Nephron progenitor cell (in vitro differentiated cells): ENCODE measurements at places on chromosomes 11 and 22.

DNA sequence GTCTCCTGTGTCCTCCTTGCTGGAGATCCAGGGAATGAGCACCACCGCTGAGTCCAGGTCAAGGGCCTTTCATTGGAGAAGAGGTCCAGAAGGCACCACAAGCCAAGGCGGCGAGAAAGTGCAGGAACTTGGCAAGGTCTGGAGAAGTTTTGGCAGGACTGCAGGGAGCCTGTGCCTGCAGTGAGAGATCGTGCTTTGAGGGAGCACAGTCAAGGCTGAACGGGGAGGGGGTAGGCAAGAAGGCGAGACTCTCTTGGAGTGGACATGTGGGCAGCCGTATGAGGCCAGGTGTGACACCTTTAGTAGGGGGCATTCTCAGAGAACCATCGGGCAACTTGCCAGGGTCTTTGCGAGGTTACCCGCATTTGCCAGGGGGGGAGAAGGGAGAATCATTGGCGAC is 30.5 kb downstream of the LRRC10B start:
- DNase-seq: no peak

DNA sequence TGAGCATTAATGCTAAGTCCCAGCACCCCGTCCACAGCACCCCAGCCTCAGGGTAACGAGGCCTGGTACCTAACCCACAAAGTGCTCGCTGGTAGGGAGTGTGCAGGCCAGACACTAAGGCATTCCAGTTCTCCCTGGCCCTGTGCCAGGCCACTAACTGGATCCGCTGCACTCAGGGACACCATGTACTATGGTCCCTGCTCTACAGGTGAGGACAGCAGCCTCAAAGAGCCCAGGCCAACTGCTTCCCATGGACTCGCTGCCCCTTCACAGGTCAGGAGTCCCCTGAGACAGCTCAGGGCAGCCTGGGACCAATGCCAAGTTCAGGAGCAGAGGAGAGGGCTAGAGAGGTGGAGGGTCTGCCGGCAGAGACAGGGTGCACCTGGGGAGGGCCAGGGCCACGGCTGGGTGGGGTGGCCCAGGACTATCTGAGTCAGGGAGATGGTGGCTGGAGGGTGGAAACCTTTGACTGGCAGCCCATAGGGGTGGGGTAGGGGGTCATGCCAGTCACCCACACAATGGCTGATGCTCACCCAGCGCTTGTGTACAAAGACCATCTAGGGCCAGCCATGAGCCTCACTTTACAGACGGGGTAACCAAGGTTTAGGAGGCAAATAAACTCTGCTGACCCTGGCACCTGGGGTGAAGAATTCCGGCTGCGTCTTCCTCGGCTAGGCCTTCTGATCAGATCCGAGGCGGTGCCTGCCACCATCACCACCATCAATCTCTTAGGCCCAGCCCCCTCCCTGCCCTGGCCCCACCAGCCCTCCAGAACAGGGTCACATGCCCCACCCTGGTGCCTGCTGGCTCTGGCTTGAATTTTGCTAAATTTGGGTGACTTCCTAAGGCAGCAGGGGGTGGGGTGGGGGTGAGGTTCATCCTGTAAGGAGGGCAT is 5.6 kb downstream of the OSBPL5 start:
- no peak for DNase-seq

- peak; percentile 18 for DNase-seq
Observed at GRCh38 chr11:35549787-35550186, 24.4 kb upstream of the PAMR1 start.

DNA sequence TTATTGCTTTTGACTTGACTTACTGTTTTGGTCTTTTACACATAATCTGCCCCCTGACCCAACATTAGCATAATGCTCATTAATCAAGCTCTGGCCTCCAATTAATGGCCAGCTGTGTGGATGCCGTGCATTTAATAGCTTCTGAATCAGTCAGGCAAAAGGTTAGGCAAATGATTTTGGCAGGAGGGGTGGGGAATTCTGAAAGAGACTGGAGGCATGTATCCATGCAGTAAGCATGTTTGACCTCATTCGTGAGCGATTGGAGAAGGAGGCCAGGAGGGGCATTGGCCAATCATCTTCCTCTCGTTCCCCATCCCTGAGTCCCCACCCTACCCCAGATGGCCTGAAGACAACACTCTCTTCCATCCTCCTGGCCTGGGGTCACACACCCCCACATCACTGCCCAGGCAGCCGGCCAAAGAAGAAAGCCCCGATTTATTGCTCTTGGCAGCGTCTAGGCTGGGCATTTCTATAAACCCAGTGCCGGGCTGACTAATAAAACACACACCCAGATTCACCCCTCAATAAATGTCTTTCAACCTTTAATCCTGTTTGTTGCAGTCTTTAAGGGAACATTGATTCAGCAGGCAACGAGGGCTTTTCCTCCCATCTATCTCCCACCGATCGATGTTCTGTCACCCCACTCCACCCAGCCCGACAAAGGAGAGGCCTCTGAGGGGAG is 150.0 kb downstream of the OPCML start:
- no peak for DNase-seq

- DNase-seq: no peak
Observed at GRCh38 chr11:73998846-73999575, 9.9 kb downstream of the UCP3 start.

- DNase-seq: peak; percentile 91
Observed at GRCh38 chr11:77589521-77590193, at the start of gene AQP11. AQP11 (plus strand) TSS chr11:77589953; CDS start chr11:77589993, 40 bp downstream.

GRCh38 chr11:61999141-61999975 is 31.9 kb upstream of the FTH1 start:
- no peak for DNase-seq

DNA sequence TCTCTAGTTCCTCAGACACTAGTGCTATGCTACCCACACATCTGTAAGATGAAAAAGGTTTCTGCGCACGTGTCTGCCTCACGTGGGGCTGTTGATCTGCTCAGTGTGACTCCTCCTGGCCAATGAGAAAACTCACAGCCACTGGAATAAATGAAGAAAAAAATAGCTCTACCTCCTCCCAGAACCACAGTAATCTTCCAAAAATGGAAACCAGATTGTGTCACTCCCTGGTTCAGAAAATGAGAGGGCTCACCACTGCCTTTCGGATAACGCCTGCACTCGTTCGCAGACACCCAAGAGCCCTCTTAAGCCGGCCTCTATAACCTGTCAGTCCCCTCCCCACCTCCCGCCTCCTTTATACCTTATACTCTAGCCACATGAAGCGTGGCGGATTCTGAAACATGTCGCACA is 5.1 kb downstream of the APBB1 start:
- DNase-seq: no peak

GRCh38 chr11:36306888-36307287 is 10.8 kb downstream of the PRR5L start:
- peak; percentile 41 for DNase-seq
